Fibroblast of skin of scalp (primary cell): ENCODE measurements at places on chromosomes 3 and 15.

GRCh38 chr3:9111866-9112265 is 137.6 kb downstream of the SRGAP3 start:
- DNase-seq: no peak

DNA sequence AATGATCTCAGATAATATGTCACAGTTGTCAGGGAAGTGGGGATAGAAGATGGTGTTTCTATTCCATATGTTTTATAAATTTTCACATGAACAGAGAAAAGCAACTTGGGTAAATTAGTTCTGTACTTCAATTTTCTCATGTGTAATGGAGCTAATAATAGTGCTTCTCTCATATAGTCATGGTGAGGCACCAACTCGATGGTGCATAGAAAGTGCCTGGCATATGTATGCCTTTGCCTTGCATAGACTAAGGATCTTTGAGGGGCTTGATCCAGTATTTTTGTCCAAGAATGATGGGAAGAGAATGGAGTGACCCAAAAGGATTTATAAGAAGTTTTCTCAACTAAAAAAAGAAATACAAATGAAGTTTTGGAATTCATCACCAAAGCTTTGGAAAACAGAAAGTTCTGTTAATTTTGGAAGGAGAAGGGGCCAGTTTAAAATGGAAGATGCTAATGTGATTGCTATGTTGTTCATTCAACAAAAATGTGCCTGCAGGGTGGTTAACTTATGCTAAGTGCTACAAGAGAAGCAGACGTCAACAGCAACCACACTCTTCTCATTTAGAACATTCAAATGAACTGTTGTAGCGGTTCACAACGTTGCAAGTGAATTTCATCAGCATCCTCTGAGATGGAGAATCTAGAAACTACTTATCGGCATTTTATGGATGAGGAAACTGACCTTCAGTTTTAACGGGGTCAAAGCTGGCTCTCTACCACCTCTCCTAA is 86.1 kb downstream of the RTP4 start:
- DNase-seq: peak; percentile 26

GRCh38 chr15:85745525-85746150 is 49.1 kb downstream of the KLHL25 start:
- DNase-seq: no peak

- DNase-seq: no peak
These were observed 24.0 kb downstream of the LTF start for GRCh38 chr3:46440531-46441294.

GRCh38 chr3:127714125-127714571 is 41.4 kb downstream of the ABTB1 start:
- DNase-seq: no peak

DNA sequence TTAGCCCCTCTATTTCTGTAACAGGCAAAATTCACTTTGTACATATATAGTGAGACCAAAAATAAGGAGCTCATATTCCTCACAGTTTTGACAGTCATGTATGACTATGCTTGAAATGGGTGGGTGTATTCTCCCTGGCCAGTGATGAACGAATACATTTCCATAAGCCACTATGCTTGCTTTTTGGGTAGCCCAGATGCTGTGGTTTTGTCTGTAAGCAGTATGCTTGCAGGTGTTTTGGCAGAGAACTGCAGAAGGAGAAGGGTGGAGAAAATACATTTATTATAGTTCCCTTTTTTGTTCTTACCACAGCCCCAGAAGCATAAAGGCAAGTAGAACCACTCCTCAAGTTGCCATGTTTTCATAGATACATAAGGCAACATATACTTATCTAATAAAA is 131.2 kb downstream of the RBMS3 start:
- no peak for DNase-seq

- DNase-seq: no peak
These were observed 463.3 kb upstream of the CBLB start for GRCh38 chr3:106332129-106332528.

DNA sequence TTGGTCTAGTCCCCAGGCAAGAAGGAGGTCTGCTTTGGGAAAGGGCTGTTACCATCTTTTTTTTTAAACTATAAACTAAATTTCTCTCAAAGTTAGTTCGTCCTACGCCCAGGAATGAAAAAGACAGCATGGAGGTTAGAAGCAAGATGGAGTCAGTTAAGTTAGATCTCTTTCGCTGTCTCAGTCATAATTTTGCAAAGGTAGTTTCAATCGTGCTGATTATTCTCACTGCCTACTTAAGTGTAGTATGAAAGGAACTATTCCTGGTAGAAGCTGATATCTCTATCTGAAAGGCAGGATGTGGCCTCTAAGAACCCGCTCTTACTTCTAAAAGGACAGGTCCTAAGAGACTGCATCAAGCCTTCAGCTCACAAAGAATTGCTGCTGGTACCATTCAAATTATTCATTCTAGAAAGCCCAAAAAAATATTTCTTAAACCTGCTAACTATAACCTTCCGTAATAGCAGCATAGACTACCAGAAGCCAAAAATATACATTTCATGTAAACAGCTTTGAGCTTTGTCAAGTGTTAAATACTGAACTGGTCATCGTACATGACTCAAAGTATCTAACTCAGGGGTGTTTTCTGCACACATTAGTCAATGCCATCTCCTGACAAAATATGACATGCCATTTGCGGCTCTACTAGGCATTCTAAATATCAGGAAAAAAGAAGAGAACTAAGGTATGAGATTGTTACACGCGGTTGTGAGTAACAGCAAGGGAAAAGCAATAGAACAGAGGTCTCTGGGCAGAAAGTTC is 96.0 kb upstream of the CCDC80 start:
- no peak for DNase-seq

GRCh38 chr3:71372241-71372768 is 211.2 kb downstream of the FOXP1 start:
- DNase-seq: no peak

DNA sequence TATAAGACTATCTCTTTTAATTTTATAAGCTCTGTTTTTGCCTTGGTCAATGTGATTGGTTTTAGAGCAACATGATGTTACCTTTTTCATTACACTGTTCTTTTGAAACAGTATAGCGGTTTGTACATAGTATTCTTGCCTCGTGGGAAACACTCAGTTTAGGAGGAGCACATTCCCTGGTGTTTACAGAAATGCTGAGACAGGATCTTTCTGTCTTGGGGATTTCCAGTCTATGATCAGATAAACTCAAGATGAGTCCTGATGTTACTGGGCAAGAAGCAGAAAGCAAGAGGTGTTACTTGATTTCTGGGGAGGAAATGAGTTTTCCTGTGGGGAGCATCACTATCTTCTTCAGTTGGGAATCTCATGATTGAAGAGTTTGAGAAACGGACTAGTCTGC is 2.5 kb downstream of the TMEM266 start:
- no peak for DNase-seq

GRCh38 chr15:70121624-70122302 is 24.0 kb upstream of the TLE3 start:
- DNase-seq: peak; percentile 73

DNA sequence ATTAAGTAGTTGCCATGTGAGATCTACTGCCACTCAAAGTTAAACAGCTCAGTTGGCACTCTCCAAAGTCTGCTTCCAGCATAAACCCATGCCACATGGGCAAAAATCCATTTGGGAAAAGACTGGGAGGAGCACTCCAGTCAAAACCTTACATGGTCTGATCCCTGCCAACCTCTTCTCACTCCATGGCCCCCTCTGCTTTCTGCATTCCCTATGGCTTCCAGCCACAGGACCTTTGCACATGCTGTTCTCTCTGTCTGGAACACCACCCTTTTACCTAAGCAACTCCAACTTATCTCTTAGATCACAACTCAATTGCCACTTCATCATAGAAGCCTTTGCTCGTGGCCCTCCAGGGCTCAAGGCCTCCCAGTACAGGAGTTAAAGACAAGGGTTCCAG is 70.4 kb upstream of the WNT5A start:
- DNase-seq: no peak

- DNase-seq: no peak
These were observed 1.0 kb downstream of the LRRC2 start for GRCh38 chr3:46565077-46565476.

DNA sequence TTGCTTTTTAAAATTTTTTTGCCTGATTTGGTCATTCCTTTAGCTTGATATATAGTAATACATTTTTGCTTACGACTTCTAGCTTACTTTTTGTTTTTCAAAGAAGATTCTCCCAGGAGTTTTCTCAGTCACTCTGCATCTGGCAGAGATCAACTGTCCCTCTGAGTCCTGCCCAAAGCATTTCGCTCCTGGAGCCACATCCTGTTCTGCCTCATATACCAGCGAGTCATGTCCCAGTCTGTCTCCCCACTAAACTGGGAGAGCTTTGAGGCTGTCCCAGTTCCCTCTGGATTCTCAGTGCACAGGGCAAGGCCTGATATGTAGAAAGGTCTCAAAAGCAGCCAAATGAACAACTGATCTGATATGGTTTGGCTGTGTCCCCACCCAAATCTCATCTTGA is 326.3 kb downstream of the ARRDC4 start:
- peak; percentile 44 for DNase-seq

DNA sequence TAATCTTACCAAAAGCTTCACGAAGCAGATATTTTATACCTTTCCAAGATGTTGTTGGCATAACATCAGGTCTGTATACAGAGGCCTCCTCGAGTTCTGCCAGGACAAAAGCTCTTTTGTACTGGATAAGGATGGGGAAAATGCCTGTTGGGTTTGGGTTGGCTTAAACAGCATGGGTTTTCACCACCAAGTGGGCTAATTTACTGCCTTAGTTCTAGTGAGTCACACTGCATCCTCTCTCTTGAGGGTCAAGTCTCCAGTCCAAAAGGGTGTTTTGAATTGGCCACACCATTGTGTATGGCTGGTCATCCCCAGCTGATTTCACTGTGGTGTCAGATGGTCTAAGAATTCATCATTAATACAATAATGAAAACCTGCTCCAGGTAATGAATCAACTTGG is 26.1 kb upstream of the BHLHE40 start:
- DNase-seq: no peak

- DNase-seq: no peak
These were observed 3.0 kb downstream of the XIRP1 start for GRCh38 chr3:39189150-39189958.

GRCh38 chr15:32878869-32879805 is 161.3 kb downstream of the GREM1 start:
- DNase-seq: no peak

- no peak for DNase-seq
These were observed 34.8 kb downstream of the KLF15 start for GRCh38 chr3:126322181-126322967.

DNA sequence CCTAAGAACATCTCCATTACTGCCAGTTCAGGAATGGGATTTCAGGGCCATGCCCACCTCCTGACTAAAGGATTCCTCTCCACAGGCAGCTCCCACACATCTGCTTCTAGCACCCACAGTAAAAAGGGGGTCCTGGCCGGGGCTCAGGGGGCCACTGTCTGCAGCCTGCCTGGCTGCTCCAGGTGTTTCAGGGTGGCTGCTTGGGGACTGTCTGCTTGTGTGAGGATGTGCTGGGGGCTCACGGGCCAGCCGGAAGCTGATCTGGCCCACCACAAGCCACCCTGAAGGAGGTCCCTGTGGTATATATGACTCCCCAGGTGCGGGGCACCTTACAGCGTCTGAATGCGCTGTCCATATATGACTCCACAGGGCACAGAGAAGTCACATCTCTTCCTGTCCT is 135.4 kb downstream of the NSMCE3 start:
- DNase-seq: no peak

DNA sequence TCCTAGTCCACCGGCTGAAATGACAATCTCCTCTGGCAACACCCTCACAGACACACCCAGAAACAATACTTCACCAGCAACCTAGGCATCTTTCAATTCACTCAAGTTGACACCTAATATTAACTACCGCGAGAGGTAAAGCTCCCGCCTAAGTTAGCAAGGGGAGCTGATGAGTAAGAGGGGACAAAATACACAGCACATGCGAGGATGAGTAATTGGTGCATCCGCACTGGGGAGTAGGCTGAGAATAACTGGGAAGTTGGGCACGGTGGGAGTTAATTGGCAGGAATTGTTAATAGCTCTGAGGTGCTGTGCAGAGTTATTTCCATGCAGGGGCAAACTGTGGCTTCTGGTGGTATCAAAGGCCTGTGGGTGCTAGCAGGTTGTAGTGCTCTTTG is 14.5 kb upstream of the PLD1 start:
- DNase-seq: no peak

DNA sequence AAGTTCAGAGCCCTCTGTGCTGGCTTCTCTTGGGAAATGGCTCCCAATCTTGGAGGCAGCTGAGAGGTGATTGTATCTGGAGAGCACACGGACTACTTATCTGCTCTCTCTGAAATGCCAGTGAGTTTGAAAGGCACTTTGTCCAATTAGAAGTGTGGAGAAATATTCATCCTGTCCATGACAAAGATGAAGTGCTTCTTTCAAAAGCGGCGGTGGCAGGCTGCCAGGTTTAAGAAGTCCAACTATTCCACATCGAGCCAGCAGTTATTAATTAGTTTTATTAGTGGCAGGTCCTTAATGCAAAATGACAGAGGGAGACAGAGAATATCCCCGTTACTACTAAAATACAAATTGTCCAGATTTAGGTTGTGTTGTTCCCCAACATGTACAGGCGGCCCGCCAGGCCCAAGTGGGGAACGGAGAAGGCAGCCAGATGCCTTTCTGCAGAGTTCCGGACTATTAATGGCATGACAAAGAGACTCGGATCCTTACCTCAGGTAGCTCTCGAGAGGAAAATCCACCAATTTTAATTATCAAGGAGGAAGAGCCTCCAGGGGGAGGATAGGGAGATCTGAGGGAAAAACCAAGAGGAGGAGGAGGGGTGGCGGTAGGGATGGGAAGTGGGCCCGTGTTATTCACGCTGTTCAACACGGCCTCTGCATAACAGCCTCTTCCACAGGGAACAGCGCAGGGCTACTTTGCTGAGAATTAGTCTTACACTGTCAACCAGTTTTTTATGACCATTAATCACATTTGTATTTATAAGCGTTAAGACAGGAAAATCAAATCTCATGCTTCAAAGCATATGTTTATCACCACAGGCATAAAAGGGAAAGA is 42.0 kb downstream of the RORA start:
- peak; percentile 27 for DNase-seq

- no peak for DNase-seq
These were observed 651.5 kb upstream of the ADAMTS9 start for GRCh38 chr3:65339192-65339740.

GRCh38 chr3:14494973-14495300 is 45.2 kb downstream of the GRIP2 start:
- DNase-seq: no peak

DNA sequence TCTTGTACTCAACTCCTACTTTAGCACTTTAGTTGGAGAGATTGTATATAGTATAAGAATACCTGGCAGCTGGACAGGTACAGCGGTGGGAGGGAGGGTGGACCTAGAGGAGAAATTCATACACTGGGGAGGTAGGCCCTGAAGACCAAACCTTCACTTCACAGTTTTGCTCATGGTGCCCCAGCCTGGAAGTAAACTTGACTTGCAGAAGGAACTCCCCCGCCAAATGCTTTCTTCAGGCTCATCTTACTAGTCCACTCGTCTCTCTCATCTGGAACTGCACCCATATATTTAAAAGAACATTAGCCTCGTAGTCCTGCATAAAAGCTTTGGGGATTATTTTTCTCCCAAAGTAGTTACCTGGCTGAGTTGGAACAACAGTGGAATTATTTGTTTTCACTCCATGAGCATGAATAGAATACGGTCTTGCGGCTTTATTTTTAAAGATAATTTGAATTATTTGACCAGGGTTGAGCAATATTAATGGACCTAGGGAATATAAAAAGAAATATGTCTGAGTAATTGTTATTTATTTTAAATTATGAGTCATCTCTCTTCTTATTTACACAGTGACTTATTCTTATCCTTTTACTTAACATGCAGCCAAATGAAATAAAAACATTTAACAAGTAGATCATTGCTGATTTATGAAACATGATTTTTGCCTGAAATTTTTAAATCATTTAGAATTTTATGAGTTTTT is 25.5 kb upstream of the CP start:
- DNase-seq: peak; percentile 65
